RCC 7860 (cell line): ENCODE measurements at places on chromosomes 4 and X.

DNA sequence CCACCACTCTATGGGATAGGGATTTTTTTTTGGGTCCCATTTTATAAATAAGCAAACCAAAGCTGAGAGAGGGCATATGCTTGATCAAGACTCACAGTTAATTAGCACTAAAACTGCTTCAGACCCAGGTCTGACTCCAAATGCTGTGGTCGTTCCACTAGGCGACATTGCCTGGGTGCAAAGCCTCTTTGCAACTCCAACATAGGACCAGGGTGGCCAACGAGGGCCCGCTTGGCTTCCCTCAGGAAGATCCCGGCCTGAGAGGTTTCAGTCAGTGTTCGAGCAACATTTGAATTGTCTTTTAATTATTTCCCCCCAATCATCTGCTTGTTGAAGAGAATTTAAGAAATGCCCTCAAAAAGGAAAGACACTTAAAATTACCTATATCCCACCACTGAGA lies 11.2 kb downstream of the PJA1 start:
- no peak for DNase-seq

DNA sequence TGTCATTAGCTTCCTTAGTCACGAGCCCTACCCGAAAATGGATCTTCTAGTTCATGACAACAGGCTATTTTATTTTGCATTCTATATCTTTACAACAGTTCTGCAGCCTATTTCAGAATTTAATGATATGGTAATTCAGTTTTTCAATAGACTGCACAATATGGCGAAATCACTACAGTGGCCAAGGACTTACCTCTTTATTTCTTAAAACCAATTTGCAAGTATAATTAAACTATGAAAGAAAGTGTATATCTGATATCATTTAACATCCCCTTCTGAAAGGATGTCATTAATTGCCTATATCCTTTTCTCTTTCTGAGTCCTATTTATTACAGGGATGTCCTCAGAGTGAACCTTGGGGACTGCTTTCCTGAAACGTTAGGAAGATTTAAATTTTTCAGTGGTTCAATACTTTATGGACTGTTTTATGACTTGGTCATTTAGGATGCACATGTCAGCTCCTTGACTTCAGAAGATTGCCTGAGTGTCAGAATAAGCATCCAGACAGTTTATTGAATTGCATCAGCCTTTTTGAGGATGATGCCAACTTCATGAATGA lies 190.8 kb upstream of the GEMIN8 start:
- DNase-seq: no peak

DNA sequence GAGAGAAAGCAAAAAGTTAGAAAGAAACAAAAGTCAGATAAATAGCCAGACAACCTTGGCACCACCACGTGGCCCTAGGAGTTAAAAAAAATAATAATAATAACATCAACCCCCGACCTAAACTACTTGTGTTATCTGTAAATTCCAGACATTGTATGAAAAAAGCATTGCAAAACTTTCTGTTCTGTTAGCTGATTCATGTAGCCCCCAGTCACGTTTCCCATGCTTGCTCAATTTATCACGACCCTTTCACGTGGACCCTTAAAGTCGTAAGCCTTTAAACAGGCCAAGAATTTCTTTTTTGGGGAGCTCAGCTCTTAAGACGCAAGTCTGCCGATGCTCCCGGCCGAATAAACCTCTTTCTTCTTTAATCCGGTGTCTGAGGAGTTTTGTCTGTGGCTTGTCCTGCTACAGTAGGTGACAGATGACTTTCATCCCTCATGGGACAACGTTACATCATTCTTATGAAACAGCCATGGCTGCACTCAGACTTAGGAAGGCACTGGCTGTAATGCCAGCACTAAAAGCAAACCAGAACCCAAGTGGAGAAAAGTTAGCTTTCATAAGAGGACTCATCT lies 520 bp downstream of the ACOX3 start:
- DNase-seq: peak; percentile 5

DNA sequence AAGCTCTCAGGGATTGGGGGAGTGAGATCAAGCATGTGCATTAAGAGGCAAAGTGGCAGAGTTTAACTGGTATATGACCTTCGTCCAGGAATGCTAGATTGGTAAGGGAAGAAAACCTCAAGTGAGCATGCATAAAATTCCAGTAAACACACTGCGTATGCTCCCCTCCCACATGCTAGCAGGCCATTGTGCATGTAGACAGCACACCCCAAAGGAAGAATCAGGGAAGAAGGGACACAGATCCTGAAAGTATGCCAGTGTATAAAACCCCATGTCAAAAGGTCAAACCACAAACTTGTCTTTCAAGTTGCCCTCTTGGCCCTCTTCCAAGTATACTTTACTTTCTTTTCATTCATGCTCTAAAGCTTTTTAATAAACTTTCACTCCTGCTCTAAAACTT lies 405.2 kb upstream of the CNKSR2 start:
- peak; percentile 9 for DNase-seq

GRCh38 chr4:165294907-165295306 lies 32.6 kb upstream of the MSMO1 start:
- DNase-seq: no peak

DNA sequence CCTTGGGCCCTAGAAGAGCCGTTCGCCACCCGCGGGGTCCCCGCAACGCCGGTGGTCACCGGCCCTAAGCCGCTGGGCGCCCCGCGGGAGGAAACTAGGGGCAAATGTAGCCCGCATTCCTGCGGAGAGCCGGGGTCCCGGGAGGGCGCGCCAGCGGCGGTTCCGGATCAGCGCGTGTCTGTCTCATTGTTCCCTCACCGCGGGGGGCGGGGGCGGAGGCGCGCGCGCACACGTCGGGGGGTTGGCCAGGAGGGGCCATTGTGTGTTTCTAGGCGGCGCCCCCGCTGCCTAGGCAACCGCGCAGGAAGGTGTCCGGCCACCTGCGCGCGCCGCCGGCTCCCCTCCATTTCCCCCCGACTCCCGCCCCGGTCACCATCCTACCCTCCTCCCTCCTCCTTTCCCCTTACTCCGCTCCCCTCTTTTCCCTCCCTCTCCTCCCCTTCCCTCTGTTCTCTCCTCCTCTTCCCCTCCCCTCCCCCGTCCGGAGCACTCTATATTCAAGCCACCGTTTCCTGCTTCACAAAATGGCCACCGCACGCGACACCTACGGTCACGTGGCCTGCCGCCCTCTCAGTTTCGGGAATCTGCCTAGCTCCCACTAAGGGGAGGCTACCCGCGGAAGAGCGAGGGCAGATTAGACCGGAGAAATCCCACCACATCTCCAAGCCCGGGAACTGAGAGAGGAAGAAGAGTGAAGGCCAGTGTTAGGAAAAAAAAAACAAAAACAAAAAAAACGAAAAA lies 789 bp upstream of the DDX3X start:
- peak; percentile 79 for DNase-seq

- no peak for DNase-seq
Measured at GRCh38 chrX:13360146-13360545, 40.3 kb upstream of the ATXN3L start.

DNA sequence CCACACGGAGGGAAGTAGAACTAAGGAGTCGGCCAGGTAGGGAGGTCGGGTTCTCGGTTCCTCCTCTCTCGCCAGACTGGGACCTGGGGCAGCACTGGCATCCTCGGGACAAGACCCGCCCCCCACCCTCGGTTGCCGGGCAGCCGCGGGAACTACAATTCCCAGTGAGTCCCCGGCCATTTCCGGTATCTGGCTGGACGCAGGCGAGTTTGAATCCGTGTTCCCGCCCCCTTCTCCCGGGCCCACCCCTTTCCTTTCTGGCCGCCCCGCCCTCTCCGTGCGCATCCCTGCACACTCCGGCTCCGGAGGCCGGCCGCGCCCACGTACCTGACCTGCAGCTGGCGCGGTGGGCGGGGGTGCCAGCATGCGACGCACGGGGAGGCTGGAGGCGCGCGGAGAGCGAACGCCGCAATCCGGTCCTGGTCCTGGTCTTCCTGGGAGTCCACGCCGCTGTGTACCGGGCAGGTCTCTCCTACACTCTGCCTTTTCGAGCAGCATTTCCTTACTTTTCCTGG lies 10.2 kb upstream of the DLG3 start:
- DNase-seq: peak; percentile 61

DNA sequence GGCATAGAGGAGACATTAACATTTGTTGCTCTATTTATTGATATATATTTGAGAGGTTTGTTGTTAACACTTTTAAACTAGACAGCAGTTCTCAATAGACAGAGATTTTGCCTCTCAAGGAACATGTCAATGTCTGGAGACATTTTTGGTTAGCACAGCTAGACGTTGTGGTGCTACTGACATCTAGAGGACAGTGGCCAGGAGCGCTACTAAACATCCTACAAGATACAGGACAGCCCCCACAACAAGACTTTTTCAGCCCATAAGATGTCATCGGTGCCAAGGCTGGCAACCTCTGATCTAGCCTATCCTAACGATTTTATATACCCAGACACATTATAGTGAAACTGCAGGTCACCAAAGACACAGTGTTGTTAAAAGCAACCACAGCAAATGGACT lies 18.4 kb upstream of the CTSO start:
- DNase-seq: peak; percentile 5

DNA sequence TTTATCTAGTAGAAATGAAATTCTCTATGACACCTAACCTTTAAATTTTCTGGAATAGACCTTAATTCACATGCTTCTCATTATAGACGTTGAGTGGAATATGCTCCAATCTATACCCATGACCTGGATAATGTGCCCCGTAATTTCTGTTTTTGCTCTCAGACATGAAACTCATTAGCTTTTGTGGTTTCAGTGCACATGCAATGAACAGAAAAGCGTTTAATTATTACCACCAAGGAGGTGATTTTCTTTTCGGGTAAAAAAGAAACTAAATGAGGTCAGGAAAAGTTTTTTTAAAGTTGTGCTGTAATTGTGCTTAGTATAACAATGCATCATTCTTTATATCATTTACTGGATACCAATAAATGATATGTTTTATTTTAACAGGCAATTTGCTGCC lies 1703.9 kb upstream of the TENM3 start:
- no peak for DNase-seq

- no peak for DNase-seq
Measured at GRCh38 chr4:151600432-151600831, 160.4 kb downstream of the GATB start.

- no peak for DNase-seq
Measured at GRCh38 chr4:164138521-164138920, 615.4 kb upstream of the SMIM31 start.

DNA sequence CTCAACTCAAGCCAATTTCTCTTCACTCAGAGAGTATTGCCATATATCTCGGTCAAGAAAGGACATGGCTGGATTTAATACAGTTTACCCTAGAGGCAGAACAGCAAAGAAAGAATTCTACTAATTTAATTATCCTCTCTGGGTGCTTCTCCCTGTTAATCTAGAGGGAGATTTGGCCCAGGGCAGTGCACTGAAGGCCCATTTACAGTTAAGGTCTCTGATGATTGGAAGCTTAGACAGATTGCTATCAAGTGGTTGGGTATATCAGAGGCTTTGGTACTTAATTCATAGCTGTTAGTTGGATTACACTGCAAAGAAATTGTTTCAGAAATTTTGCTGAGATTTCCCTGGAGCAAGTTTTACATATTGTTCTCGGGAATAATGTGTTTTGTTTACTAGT lies 4.6 kb upstream of the CNKSR2 start:
- DNase-seq: no peak

DNA sequence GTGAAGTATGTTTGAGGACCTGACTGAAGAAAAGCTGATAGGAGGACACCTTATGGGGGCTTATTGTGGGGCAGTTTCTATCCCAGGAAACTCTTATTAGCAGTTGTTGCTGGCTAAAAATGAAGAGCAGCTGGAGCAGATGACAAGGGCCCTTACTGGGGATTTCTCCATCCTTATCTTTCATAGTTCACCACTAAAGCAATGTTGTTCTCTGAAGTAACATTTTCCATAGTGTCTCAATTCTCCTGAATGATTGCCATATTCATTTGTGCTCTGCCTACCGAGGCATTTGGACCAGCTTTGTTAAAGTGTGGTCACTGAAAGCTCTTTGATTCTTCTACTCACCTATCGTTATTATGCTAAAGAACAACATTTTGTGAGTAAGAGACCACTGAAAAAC lies 7.7 kb downstream of the ENOX2 start:
- DNase-seq: no peak

DNA sequence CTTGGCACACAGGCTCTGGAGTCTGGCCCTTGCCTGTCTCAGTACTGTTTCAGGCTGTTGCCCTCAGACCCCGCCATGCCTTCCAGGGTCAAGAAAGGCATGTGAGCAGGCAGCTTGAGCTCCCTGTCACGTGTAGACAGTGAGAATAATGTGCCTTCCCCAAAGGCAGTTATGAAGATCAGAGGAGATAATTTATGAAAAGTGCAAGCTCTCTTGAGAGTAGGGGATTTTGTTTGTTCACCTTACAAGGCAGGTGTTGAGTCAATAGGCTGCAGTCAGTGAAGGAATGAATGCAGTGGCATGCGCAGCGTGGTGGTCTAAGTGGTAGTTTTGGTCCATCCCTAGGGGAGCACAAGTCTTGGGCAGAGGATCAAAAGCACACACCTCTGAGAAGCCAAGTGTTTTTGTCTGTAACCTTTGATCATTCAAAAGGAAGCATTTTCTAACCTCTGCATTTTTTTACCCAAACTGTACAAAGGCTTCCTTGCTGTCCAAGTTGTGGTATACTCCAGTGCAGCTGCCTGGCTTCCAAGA lies 14.4 kb downstream of the HADH start:
- DNase-seq: no peak

DNA sequence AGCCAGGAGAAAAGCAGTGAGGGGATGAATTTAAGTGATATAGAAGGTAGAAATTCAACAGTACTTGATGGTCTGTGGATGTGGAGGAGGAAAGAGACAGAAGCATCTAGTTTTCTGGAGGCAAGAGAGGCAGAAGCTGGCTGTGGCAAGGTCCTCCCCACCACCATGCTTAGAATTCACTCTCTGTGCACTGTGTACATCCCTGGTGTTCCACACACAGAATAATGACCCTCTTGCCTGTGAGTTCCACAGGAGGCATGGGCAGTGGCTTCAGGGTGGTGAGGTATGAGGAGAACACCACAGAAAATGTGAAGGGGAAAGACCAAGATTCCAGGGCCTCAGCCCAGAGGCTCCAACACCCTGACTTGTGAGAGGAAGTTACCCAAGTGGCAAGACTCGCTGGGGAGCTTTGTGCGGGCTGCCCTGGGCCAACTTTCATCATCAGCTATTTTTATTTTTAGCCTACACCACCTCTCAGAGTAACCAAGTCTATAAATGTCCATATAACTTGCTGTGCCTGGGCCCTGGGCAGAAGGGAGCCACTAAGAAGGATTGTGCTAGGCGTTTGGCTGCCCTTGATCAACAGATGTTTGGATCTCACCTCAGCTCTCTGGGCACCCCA lies 7.8 kb upstream of the INTS6L start:
- no peak for DNase-seq
